ENCODE measurements at places on chromosomes 3 and 15.

DNA sequence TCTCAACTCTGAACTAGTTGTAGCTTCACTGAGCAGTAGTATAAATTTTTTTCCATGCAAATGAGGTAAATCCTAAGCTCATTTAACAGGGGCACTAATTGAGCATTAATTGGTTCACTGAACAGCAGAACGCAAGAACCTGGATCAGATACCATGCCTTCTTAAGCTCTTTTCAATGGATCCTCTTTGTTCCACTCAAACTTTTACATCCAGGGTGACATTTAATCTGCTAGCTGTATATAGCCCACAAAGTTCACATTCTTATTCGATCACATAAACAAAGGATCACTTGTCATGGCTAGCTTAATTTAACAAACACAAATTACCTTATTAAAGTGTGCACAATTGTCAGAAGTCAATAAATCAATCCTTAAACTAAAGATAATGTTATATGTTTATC, 281.6 kb downstream of the CNTN6 start:
- DNase-seq: no peak

DNA sequence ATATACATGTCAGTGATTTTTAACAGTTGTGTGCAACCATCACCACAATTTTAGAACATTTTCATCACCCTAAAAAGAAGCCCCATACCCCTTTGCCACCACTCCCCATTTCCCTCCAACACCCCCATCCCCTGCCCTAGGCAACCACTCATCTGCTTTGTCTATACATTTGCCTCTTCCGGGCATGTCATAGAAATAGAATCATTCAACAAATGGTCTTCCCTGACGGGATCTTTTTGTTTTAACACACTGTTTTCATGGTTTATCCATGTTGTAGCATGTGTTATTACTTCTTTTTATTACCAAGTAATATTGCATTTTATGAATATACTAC, 4.0 kb downstream of the VILL start:
- DNase-seq: no peak

GRCh38 chr3:11826628-11827265, 19.9 kb downstream of the TAMM41 start:
- no peak for DNase-seq

GRCh38 chr3:147615035-147615434, 205.9 kb downstream of the ZIC1 start:
- no peak for DNase-seq

GRCh38 chr15:90306560-90306959, 41.1 kb downstream of the NGRN start:
- peak; percentile 18 for DNase-seq

GRCh38 chr3:66454464-66454859, 46.4 kb downstream of the LRIG1 start:
- no peak for DNase-seq

DNA sequence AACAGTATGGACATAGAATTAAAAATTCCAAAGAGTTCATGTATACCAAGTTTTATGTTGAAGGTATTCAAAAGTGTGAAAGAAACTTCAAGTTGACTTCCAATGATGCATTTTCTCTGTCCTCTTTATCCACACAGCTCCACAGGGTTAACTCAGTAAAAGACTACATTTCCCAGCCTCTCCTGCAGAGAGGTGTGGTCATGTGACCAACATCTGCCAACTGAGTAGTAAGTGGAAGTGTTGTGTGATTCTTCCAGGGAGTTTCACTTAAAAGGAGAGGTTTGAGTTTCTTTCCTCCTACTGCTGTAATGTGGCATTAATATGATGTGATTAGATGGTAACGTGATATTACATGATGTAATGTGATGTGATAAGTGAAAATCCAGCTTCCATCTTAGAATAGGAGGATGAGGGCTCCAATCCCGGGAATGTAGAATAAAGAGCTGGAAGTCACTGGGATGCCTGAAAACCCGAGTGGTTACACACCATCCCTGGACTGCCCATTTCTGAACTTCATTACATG, 280.6 kb downstream of the ARRDC4 start:
- DNase-seq: no peak

GRCh38 chr15:29550834-29551465, 271.3 kb downstream of the TJP1 start:
- no peak for DNase-seq

- DNase-seq: no peak
Measured at GRCh38 chr3:77372634-77373346, 332.9 kb downstream of the ROBO2 start.
